Sigmoid colon (tissue), 7 donors: ENCODE measurements at places on chromosomes 7 and 10. TPM values are rescaled to one million over a fixed set of nuclear protein-coding genes. Genes with fewer than 3 reads are reported as not detected.
A peak's percentile ranks its signal among the peaks of the same experiment; 100 is the strongest.

The TUBB8 gene
- not detected for total RNA-seq

The AOAH gene
- total RNA-seq: 19.4 TPM

The AGAP9 gene
- 4.2 TPM for total RNA-seq

The EXOSC1 gene
- total RNA-seq: 40.0 TPM

The PRPF18 gene
- 25.8 TPM for total RNA-seq

The CYP2C9 gene
- not detected for total RNA-seq

The HPS1 gene
- 44.7 TPM for total RNA-seq

The STAG3 gene
- total RNA-seq: not detected

The FGL2 gene
- 97.4 TPM for total RNA-seq

GRCh38 chr10:88505265-88505664 lies 77.9 kb downstream of the RNLS start:
- DNase-seq: no peak

DNA sequence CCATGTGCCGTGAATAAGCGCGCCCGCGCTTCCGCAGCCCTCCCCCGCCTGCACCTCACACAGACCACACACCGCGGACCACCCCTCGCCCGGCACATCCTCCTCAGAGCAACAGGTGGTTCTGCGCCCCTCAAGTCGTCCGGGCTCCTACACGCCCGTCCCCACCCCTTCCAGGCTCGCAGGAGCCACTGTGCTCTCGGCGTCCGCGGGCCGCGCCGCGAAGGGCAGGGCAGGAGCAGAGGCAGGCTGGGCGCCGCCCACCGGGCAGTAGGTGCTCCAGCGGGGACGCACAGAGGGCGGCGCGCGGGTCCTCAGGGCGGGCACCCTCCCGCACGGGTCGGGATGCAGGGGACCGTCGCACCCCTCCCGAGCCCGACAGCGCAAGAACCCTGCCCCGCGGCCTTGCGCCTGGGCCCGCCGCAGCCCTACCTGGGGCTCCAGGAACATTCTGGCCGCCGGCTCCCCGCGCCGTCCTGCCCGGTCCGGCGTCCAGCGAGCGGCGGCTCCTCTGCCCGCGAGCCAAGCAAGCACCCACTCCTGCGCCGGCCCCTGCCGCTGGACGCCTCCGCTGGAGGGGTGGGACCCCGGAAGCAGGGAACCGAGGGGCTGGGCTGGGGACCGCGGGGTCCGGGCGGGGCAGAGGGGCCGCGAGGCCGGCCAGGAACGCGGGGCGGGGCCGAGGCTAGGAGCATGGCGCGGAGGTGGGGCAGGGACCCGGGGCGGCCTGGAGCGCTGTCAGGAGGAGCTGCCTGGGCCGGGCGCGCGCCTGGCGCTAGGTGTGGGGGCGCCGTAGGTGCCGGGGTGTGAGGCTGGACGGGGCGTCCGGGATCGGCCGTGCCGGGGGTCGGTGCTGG lies 37.4 kb downstream of the RASGEF1A start:
- DNase-seq: peak; percentile 53

GRCh38 chr10:62732841-62733653 lies 71.5 kb upstream of the ADO start:
- DNase-seq: no peak

- no peak for DNase-seq
Observed at GRCh38 chr10:91073286-91073979, 147.0 kb upstream of the PCGF5 start.

DNA sequence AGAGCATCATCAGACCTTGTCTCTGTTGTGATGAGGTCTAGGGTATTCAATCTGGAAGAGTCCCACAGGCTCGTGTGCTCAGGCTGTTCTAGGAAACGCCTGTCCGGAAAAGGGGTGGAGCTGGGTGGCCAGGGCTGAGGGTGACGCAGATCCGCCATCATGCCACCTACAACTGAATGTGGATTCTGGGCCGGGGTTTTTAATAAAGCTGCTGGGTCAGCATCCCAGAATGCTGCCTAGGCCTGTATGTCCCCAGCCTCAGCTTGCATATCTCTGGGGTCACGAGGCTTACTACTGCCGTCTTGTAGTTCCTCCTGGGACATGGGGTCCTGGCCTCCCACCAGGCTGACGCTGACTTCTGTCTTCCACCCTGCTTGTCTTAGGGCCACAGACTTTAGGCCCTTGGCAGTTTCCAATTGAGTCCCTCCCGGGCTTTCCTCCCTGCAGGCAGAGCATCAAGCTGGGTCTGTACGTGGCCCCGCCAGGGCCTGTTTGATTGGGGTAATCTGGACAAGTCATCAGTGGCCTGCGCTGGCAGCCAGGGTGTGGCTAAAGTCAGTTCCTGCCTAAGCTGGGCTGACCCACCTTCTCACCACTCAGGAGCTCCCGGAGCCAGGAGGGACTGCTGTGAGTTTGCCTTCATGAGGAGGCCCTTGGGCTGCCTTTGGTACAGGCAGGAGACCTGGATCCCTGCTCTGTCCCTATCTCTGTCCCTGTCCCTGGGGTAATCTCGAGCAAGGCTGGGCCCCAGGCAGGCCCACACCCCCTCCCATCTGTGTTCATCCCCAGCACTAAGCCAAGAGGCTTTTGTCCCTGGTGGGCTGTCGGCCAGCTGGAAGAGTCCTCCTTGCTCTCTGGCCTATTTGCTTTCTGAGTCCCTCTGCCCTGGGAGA lies 79.9 kb downstream of the ZMIZ1 start:
- peak; percentile 89 for DNase-seq

DNA sequence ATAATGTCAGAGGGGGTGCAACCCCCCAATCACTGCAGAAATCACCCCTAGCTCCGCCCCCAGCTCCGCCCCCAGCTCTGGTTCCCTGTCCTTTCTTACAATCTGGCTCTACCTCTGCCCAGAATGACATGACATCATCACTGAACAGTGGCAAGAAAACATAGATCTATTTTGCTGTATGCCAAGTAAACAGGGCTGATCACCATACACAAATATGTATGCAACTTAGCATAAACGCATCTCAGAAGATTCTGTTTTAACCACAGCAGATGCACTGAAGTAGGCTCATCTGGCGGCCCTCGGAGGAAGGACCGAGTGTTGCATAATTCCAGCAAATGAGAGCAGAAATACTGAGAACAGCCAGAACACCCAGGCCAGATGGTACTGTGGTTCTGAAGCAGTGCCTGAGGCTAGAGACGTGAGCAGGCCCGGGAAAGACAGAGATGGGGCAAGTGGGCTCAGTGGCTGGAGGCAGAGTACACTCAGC lies 293.3 kb upstream of the KLF14 start:
- peak; percentile 75 for DNase-seq

DNA sequence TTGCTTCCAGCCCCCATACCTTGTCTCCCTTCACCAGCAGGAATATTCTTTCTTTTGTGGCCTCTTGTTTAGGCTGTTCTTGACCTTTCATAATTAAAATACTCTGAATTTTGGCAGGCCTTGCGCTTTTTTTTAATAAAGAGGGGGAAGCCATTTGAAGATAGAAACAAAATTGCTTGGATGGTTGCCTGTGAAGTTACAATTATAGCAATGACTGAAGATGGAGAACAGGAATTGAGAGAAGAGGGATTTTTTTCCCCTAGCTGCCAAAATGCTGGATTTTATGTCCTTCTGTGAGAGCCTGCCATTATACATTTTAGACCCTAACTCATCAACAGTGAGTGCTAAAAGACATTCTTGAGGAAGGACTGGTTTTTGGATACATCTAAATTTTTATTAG lies 24.8 kb downstream of the FGFBP3 start:
- DNase-seq: no peak

DNA sequence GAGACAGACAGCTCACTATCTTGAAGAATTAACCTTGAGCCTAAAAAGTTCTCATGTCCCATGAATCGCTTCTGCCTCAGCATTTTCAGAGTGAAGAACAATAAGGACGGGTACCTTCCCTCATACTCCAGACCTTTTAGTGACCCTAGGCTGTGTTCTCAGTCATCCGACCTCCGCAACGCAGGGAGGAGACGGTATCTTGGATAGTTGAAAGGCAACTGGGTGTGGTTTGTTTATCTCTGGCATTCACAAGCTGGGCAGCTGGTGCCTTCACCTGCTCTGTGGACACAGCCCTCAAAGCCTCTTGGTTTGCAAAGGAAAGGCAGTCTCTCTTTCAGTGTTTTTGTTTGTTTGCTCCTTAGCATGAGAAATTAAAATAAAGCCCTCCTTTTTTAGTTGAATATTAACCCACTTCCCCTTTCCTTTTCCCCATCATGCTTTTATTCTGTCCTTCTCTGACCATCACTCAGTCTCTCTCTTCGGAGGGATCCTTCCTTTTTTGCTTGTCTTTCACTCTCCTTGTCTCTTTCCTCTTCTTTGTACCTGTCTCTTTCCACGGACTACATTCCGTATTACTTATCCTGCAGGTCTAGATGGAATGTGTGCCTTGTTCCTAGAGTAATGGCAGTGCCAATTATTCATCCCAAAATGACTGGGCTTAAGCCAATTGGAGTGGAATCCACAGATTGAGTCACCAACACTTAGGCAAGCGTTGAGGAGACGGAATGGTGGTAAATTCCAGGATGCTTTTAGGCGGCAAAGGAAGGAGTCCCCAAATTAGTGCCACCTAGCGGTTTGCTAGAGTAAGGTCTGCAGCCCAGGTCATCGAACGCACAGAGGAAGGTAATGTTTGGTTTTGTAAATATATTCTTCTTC lies 45.8 kb downstream of the PRR15 start:
- no peak for DNase-seq

DNA sequence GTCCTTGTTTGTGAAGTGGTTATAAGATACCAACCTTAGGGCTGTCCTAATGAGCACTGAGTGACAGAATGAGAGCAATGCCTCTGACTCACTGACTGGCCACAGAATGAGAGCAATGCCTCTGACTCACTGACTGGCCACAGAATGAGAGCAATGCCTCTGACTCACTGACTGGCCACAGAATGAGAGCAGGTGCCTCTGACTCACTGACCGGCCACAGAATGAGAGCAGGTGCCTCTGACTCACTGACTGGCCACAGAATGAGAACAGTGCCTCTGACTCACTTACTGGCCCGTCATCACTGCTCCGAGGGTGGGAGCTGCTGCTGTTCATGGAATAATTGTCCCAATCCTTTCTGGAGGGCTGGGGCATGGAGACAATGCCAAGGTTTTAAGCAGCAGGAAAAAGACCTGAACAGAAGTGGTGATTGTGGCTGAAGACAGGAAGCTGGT lies 265.2 kb upstream of the PPP2R2D start:
- DNase-seq: no peak

DNA sequence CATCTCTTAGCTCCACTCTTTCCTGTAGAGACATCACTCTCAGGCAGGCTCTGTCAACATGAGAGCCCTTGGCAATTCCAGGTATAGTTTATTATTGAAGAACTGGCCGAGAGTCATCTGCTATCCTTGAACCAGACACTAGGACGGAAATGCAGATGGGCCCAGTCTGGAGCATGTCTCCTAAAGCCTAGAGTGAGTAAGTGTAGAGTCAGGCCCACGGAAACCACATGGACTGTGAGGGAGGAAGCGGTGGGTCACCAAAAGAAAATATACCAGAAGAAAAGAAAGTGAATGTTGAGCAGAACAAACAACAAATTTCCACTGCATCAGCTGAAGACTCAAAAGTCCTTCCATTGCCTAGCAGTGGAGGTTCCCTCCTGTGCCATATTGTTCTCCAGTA lies 15.7 kb upstream of the RELN start:
- no peak for DNase-seq

DNA sequence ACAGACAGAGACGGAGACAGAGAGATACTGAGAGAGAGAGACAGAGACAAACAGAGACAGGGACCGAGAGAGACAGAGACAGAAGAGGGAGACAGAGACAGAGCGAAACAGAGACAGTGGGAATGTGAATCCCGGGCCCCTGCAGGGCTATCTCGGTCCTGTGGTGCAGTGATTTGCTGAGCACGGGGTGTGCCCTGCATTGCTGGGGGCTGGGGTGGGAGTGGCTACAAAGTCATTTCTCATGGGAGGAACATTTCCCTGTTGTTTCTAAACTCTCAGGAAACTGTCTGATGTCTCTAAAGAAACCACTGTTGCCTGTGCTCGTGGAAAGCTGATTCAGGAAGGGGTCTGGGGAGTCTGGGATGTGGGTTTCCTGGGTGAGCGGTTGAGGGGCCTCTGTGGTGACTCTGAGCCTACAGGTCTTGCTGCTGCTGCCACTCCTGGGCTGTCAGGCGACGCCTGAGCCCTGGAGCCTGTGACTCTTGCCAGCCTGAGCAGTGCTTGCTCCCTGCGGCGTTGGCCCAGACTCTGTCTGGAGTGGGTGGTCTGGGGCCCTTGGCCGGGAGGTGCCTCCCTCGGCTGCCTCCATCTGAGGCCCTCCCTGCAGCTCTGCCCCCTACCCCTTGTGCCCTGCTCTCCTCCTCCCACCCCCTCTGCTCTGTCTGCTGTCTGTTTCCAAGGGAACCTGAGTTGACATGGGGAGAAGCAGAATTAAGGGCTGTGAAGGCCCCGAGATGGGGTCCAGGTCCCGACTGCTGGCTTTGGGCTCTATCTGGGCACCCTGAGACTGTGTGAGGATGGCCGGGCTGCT lies 292.0 kb downstream of the WDR37 start:
- DNase-seq: no peak

- no peak for DNase-seq
Observed at GRCh38 chr10:64630534-64630933, 1109.3 kb downstream of the REEP3 start.

DNA sequence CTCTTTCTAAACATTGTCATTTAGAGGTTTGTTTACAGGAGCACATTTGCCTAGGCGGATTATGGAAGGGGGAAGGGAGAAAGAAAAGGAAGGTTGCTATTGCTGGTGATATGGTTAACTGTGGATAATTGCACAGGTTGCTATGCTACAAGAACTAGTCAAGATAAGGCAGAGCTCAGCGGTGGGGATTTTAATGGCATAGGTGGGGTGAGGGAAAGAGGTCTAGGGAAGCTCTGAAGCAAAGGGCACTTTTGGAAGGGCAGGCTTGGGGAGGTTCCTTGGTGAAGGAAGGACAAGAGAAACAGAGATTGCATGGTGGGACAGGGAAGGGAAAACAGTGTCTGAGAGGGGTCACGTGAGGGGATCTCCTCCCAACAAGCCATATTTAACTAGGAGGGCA lies 19.5 kb downstream of the HYAL4 start:
- no peak for DNase-seq

DNA sequence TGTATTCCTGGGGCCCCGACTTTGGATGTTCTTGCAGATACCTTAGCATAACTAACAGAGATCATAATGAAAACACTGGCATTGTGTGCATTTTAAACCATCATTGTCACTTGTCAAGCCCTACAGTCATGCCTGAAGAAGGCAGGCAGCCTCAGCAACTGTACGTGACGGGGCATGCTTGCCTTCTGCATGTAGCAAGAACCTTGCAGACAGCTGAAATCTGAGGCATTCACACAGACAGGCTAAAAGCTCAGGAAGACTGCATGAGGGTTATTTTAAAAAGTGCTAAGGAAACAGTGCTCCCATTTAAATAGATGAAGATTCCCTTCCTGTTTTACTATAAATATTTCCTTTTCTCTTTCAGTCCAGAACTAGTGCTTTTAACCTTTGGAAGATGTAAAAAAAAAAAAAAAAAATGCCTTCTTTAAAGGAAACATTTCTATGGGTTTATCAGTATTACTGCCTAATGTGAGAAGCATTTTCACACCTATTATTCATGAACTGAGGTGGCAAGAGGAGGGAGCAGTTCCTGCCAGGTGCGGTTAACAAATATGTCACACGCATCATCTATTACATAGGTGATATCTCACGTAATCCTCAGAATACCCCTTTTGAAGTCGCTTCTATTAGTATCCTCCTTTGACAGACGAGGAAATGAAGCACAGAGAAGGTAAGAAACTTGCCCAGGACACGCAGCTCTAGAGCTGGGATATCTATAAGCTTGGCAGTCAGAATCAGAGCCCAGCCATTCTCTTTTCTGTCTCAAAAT lies 88.1 kb downstream of the PRKCQ start:
- no peak for DNase-seq

- DNase-seq: no peak
Observed at GRCh38 chr10:96541921-96542320, 28.2 kb upstream of the TLL2 start.
